ENCODE measurements at places on chromosomes 13 and 19.

DNA sequence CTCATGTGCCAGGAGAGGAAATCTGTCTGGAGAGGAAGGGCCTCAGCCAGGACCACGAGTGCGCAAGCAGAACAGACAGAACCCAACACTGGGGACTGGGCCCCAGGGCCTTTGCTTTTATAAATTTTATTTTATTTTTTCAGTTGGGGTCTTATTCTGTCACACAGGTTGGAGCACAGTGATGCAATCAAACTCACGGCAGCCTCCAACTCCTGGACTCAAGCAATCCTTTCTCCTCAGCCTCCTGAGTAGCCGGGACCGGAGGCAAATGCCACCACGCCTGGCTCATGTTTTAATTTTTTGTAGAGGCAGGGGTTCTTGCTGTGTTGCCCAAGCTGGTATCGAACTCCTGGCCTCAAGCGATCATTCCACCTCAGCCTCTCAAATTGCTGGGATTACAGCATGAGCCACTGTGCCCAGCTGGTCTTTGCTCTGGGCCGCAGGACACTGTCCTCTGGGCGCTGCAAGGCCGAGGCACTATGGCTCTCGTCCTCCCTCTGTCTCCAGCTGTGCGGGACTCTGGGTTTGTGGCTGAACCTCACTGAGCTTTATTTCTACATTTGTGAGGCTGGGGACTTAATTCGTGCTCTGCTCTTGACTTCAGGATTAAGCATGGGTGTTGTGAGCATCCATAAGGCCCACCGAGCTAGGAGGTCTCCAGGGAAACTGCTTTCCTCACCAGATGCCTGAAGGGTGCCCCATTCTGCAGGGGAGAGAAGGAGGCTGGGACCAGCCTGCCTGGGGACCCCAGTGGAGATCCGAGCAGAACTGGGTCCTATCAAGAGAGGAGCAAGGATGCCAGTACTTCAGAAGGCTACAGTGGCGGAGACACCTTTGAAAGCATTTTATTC, 144.2 kb upstream of the VSTM2B start:
- DNase-seq, result no peak

DNA sequence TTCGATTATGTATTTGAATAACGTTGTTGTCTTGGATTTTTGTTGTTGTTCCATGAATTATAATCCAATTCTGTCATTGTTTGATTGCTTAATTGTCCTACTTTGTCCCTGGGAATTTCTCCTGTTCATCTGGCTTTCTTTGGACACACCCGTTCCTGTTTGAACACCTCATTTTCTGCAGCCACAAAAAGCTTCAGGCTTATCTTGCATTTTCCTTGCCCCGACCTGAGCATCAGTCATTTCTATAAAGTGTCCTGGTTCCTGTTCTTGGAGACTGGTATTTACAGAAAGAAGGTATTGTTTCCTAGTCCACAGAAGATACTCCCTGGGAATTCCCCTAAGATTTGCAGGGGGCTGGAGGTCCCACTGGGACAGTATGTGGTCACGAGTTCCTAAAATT, 731.8 kb upstream of the ARGLU1 start:
- DNase-seq, result no peak

DNA sequence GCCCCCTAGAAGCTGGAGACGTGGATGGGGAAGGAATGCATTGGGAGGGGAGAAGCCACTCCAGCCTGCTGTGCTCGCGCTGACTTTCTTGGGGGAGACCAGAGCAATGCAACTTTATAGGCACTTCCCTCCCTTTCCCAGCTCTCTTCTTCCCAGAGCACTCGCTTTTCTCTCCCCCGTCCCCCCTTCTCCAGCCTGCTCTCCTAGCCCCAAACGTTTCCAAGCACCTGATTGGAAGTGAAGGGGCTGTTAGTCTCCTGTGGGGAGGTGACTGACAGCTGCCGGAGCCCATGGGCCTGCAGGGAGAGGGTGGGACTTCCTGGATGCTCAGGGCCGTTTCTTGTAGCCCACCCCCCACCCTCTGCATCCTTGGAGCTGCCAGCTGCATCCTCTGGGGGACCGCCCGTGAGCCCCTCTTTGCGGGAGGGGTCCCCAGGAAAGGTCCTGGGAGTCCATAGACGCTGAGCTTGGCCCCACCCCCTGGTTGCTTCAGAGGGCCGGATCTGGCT, 2.5 kb downstream of the HDGFL2 start:
- no peak for DNase-seq

DNA sequence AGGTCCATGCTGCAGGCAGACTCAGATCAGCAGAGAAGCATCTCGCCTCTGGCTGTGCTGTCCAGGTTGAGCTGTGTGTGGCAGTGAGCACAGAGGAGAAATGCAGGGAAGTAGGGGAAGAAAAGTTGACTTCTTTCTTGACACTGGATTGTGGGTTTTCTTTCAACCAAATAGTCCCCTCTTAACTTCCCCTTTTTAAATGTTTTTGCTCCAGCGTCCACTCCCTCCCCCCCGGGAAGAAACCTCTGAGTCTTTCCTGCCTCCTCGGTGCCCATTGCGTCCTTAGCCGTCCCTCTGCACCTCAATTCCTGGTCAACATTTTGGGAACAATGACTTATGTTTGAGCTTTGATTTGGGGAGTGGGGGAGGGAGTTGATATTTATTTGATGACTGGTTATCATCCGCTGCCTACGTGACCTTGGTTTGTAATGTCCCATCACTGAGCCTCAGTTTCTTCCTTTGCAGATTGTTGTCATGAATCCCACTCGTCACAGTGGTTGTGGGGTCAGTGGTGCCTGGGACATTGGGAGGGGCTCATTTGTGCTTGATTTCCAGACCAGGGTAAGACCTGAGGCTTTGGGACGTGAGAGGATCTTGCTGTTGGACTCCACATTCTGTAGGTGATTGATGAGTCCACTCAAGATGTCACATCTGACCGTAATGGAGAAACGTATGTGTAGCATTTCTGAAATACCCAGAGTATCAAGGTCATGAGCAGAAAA, at the start of gene LILRB2:
TSS of gene LILRB2 (minus strand) at position 104 of the 722 bp plus-strand sequence. CDS start 614 bp downstream, outside the sequence.
- DNase-seq, result no peak

GRCh38 chr19:46737298-46737654, 8.6 kb upstream of the FKRP start:
- DNase-seq, result no peak

DNA sequence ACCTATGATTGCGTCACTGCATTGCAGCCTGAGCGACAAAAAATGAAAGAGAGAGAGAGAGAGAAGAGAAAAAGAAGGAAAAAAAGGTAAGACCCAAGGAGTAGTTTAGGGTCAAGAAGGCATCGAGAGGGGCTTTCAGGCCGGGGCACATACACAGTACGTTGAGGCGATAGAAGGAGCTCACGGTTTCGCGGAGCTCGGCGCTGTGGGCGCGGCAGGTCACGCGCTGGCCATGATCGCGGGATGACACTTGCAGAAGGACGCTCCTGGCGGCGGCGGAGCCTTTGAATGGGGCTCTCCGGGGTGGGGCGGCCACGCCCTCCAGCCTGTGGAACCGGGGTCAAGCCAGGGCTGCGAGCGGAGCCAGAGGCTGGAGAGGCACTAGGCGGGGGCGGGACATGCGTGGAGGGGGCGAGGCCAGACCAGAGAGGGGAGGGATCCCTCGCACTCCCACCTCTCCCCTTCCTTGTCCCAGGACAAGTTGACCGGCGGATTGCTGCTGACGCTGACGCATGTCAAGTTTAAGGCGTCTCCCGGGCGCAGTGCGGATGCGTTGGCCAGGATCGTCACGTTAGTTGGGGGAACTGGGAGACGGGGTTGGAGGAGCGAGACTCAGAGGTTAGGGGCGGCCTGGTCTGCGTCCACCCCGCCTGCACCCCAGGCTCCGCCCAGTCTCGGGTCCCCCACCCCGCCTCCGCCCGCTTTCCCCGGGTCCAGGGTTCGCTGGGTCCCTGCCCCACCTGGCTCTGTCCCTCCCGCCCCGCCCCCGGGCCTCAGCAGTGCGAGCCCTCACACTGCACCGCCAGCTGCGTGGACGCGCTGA, 6.9 kb downstream of the NPHS1 start:
- no peak for DNase-seq

- DNase-seq, result no peak
These were observed 57.4 kb downstream of the ZNF728 start for GRCh38 chr19:22945560-22945959.

DNA sequence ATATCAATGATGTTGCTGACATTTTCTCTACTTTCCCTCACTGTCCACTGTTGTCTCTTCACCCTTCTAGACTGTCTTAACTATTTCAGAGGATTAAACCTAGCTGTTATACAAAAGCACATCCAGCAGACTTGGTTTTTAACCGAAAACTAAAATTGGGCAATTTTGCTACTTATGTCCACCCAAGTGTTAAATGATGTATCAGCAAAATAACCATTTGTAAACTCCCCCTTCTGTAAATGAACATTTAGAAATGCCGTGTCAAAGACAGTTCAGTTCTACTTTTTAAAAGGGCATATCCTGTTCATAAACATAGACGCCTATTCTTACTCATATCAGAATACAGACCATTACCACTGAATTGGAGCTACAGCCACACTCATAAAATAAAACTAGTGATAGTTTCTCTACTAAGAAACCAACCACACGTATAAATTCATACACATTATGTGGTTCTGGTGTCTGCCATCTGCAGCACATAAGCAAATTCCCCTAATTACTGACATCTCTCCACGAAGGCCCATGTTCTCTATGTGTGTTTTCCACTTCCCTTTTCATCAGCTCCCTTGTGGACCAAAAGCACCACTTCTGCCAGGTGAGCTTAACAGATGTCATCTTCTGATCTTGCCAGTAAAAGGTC, 1091.8 kb downstream of the PCDH9 start:
- DNase-seq, result no peak

- DNase-seq, result no peak
These were observed 21.0 kb upstream of the SPRY2 start for GRCh38 chr13:80361883-80362327.

DNA sequence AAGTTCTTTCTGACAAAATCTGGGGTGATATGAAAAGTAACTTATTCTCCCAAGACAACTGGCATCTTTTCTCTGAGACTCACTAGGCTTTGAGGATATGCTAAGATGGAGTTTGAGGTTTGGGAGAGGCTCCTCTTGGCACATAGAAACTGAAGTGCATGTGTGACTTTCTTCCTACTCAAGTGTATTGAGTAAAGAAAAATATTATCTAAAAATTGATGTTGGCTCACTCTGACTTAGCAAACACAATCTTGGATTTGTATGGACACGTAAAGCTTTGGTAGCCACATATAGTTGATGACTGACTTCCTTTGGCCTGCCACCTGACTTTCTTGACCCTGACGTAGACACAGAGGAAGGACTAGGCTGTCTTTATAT, 71.1 kb upstream of the KLF12 start:
- no peak for DNase-seq

GRCh38 chr19:33448159-33448516, 73.5 kb downstream of the PEPD start:
- DNase-seq, result no peak

GRCh38 chr13:71017607-71018006, 849.4 kb downstream of the DACH1 start:
- DNase-seq, result no peak

DNA sequence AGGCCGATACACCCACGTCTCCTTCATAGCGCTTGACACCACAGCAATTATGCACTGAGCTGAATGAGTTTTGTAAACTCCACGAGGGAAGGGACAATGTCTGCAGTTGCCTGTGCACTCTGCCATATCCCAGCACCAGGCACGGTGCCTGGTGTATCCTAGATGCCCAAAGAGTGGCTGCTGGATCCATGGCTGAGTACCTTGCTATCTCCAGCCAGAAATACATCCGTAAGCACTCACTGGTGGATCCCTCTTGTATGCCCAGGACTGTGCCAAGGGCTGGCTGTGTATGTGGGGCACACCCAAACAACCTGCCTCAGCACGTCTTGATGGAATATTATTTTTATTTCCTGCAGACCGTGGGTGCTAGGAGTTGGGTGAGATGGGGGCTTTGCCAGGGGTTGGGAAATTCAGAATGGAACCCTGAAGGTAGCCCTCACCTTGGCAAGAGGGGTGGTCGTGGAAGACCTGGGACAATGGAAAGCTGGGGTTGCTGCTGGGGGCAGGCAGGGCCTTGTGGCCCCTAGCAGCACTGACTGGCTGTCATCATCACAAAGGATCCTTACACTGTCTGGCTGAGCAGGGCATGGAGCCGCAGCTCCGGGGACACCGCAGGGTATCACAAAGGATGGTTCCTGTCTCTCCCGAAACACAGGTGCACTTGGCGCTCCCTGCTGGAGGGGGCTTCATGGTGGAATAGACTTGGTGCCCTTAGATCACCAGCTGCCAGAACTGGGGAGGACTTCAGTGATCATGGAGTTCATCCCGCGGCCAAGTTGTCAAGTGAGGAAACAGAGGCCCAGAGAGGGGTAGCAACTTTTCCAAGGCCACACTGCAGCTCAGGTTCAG, 131.3 kb downstream of the URI1 start:
- no peak for DNase-seq

DNA sequence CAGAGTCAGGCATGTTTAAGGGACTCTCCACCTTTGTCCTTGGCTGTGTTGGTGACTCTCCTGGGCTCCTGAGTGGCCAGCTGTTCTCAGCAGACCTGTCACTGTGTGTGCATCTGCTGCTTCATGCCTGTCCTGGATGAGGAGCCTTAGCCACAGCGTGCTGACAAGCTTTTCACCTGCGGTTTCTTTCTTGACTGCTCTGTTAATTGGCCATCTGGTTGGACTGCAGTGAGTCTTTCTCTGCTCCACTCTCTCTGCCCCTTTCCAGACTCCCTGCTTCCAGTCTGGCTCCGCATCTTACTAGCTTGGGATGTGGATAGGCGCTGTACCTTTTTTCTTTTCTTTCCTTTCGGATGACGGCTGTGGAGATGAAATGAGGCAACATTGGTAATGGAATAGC, 38.8 kb downstream of the POLR1D start:
- DNase-seq, result no peak

DNA sequence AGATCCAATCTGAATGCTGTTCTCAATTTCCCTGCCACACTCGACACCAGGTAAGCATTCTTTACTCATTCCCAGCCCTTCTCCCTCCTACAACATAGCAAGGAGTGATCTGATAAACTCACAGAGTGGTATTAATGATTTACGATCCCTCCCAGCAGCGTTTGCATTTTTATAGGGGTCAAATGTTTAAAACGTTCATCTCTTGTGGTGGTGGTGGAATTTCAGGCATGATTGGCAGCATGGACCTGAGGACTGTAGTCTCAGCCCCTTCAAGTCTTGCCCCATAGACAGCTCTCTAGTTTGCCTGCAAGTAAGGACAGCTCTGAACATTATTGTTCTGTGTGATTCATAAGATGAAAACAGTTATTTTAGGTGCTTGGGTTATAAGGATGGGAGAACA, 565.7 kb downstream of the EFNB2 start:
- DNase-seq, result no peak

DNA sequence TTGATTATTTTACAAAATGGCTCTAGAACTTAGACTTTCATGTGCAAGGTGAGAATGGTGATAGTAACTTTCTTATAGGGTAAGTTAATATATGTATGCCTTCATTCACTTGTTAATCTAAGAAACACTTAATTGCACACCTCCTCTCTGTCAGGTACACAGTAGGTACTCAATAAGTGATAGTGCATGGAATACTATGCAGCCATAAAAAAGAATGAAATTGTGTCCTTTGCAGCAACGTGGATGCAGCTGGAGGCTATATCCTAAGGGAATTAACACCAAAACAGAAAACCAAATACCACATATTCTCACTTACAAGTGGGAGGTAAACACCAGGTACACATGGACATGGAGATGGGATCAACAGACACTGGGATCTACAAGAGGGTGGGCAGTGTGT, 17.6 kb upstream of the VSTM2B start:
- no peak for DNase-seq
